Epithelial cell of proximal tubule (primary cell): ENCODE measurements at places on chromosomes 13 and 19. TPM values are rescaled to one million over a fixed set of nuclear protein-coding genes. Genes with fewer than 3 reads are reported as not detected.

DNA sequence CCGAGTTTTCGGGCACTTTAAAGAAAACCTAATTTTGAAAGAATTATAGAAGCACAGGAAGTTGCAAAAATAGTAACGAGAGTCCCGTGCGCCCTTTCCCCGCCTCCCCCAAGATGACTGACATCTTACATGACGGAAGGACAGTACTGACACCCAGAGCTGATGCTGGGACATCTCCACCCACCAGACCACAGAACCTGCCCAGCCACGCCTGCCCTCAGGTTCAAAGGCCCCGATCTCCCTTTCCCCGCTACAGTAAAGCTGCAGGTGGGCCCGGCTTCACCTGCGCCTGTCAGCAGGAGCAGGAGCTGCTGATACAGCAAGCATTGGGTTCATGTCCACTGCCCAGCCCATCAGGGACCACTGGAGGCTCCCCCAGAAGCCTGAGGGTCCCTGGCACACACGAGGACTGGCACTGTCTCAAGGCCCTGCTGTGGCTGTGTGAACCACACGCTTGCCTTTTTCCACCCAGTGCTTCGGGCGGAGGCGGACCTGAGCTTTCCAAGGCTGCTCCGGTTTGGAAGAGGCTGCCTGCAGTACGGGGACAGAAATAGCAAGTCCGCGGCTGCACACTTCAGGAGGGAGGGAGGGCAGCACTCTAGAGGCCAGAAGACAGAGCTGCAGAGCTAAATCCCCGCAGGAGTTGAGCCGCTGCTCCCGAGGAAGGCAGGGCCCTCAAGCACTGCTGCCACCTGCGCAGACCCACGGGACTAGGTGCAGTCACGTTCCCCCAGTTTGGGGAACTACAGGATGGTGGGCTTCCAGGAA lies 8.7 kb downstream of the MAP2K2 start:
- no peak for DNase-seq

DNA sequence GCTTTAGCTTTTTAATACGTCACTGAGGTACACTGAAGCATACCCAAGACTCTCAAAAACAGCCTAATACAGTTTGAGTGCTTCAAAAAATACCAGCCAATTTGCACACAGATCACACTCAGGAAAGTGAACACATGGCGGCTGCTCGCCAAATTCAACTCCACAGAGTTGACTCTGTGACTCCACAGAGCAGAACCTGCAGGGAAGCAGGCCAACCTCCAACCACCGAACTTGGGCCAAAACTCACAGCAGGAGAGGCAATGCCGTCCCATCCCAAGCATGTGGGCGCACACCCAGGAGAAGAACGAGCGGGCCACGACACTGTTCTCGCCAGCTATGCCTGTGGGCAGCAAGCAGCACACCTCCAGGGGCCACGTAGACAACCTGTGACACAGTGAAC lies 21.1 kb downstream of the ELL start:
- no peak for DNase-seq

GRCh38 chr19:38506723-38507550 lies 73.4 kb downstream of the RYR1 start:
- no peak for DNase-seq

GRCh38 chr19:45508861-45509691 lies 1.8 kb downstream of the VASP start:
- no peak for DNase-seq

GRCh38 chr13:44932171-44932849 lies 57.0 kb downstream of the NUFIP1 start:
- no peak for DNase-seq

Gene DYRK1B
- total RNA-seq = 5.7 and 15.5 TPM in 2 replicates
